ENCODE measurements at places on chromosomes 13 and 19. TPM values are rescaled to one million over a fixed set of nuclear protein-coding genes. Genes with fewer than 3 reads are reported as not detected.

Gene FGF22
- 1.4 TPM for total RNA-seq

Gene PPFIA3
- total RNA-seq = not detected

Gene CARD8
- total RNA-seq = 67.4 TPM

Gene AMER2
- not detected for total RNA-seq

Gene SLC46A3
- total RNA-seq = 6.4 TPM

Gene APLP1
- total RNA-seq = not detected

Gene ZNF738
- total RNA-seq = 48.8 TPM

Gene SIAH3
- total RNA-seq = under 0.01 TPM

Gene SLC15A1
- 2.1 TPM for total RNA-seq

Gene ZNF155
- 14.0 TPM for total RNA-seq

Gene ZFP82
- 0.88 TPM for total RNA-seq

- H3K4me3 ChIP-seq = no peak overlapping the region
- H3K27ac ChIP-seq = no peak overlapping the region
- H3K27me3 ChIP-seq = no peaks in the 10 kb centered on the region
- no peaks in the 10 kb centered on the region for H3K4me1 ChIP-seq
- no peak for DNase-seq
Observed at GRCh38 chr19:31863122-31863521, 482.3 kb upstream of the ZNF507 start.

DNA sequence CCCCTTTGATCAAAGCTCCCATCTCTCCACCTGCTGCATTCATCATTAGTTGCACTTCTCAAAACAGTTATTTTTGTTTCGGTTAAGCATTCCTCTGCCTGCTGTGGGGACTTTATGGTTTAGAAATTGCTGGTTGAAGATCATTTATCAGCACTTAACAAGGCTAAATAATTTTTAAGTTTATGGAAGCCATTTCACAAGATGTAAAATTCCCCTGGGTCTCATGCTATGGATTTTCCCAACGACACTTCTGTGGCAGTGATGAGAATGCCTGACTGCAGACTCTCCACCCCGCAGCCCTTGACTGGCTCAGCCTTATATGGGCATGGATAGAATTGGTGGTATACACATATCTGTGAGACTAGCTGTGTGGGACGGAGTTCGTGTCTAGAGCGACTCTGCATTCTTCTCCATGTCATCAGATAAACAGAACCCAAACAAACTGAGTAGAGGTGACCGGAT, 52.8 kb downstream of the COL4A2 start:
- peaks cover 14% of the 10 kb centered on the region for H3K4me1 ChIP-seq
- H3K4me3 ChIP-seq = no peak overlapping the region
- DNase-seq = no peak
- no peaks in the 10 kb centered on the region for H3K36me3 ChIP-seq
- H3K27me3 ChIP-seq = no peaks in the 10 kb centered on the region

GRCh38 chr13:44379885-44380284, 6.3 kb downstream of the SERP2 start:
- no peak overlapping the region for H3K27ac ChIP-seq
- DNase-seq = no peak
- no peaks in the 10 kb centered on the region for H3K36me3 ChIP-seq
- no peaks in the 10 kb centered on the region for H3K4me1 ChIP-seq
- H3K4me3 ChIP-seq = no peak overlapping the region
- H3K27me3 ChIP-seq = no peaks in the 10 kb centered on the region

DNA sequence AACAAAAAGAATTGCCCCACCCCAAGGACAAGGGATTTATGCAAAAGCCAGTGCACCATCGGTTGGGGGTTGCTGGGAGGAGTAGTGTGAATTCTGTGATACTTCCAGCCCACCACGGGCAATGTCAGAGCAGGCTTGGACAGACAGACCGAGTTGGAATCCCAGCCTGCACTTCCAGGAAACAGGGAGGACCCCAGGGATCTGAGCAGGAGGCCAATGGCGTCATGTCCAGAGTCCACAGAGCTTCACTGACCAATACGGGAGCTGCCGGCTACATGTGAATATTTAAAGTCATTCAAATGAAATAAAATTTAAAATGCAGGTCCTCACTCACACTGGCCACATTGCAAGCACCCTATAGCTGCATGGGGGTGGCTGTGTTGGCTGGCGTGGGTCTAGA, 10.9 kb downstream of the ZNRF4 start:
- H3K27ac ChIP-seq = no peak overlapping the region
- no peaks in the 10 kb centered on the region for H3K36me3 ChIP-seq
- no peaks in the 10 kb centered on the region for H3K27me3 ChIP-seq
- no peaks in the 10 kb centered on the region for H3K4me1 ChIP-seq
- H3K4me3 ChIP-seq = no peak overlapping the region

DNA sequence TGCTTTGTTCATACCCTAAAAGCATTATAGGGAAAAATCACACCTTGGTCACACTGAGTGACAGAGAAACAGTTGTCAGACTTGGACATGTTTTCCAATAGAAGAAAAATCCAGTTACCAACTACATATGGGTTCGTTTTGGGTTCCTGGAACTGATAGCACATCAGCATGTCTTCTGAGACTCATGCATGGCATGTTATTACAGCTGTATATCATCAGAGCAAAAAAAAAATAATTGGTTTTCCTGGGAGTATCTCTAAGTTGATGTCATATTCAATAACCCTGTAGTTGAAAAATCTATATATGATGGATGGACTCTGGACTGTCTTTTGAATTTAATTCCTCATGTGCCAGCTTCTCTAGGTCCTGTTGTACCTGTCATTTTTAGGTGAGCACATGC, 211.6 kb downstream of the DNAJC15 start:
- H3K36me3 ChIP-seq = no peaks in the 10 kb centered on the region

DNA sequence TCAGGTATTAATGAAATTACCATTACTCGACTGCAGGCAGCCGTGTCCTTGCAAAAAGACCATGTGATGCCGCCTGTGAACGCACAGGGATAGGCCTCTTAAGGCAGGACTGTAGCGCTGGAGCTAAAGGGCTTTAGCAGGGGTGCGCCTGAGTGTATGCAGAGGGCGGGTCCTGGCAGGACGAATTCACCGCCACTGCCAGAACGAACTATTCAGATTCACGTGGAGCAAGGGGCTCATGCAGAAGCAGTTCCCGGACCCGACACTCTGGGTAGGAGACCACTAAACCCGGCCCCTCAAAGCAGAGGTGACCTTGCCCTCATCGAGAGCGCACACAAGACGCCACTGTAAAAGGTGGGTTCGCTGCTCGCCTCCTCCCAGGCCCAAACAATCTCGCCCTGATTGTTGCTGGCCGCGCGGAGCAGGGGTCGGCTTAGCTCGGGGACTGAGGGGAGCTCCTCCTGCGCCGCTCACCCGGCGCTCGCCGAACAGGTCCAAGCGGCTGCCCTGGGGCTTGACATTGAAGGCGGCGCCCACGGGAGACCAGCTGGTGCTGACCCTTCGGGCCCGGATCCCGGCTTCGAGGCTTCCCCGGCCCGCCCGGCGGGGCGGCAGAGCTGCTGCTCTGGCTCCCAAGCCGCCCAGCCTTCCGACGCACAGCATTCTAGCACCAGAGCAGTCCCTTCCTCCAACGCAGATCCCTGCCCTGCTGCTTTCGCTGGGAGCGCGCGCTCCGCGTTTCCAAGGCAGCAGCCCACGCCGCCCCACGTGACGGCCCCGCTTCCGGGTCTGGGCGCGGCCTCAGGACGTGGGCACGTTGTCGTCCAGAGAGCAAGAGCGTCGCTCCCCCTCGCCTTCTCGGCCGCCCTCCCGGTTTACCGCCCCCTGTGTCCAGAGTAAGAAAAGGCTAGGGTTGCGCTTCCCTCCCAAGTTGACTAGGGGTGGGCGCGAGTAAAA, at the start of gene MIPEP:
Gene MIPEP, minus strand, starts transcription at position 743 of the 957 bp plus-strand sequence. Its CDS starts 80 bp downstream, at position 663.
- no peaks in the 10 kb centered on the region for H3K27me3 ChIP-seq
- peak within 1 kb of the TSS; percentile 86 for H3K4me3 ChIP-seq
- H3K36me3 ChIP-seq = no peaks in the 10 kb centered on the region
- peak within 1 kb of the TSS; percentile 84 for H3K27ac ChIP-seq

DNA sequence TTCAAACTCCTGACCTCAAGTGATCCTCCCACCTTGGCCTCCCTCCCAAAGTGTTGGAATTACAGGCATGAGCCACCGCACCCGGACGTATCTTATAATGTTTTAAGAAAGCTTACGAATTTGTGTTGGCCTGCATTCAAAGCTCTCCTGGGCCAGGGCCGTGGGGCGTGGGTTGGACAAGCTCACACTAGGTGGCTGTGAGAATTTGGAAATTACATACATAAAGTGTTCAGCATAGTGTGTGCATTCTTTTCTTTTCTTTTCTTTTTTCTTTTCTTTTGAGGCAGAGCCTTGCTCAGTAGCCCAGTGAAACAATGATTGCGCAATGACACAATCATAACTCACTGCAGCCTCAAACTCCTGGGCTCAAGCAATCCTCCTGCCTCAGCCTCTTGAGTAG, 2.6 kb downstream of the ZSWIM4 start:
- no peak overlapping the region for H3K4me3 ChIP-seq
- peaks cover 10% of the 10 kb centered on the region for H3K4me1 ChIP-seq
- DNase-seq = peak; percentile 49
- H3K27me3 ChIP-seq = no peaks in the 10 kb centered on the region
- no peaks in the 10 kb centered on the region for H3K36me3 ChIP-seq

GRCh38 chr19:12681074-12681987, at the start of gene DHPS:
TSS of gene DHPS (minus strand) at chr19:12681880. CDS start at chr19:12681766, 114 bp downstream.
- peak within 1 kb of the TSS; percentile 98 for H3K27ac ChIP-seq
- no peaks in the 10 kb centered on the region for H3K4me1 ChIP-seq
- H3K4me3 ChIP-seq = peak within 1 kb of the TSS; percentile 93
- DNase-seq = peak; percentile 89
- no peaks in the 10 kb centered on the region for H3K27me3 ChIP-seq

DNA sequence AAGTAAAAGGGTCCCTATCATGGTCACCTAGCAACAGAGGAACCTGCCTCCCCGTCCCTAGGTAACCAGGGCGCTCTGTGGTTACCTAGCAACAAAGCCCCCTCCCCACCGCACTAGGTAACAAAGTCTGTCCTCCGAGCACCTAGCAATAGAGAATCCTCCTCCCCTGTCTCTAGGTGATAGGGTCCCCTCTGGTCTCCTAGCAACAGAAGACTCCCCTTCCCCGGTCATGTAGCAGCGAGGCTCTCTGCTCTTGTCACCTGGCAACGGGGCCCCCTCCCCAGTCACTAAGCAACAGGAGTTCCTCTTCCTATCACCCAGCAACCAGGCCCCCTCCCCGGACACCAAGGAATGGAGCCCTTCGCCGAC, 307 bp downstream of the JOSD2 start:
- peak overlapping the region; percentile 59 for H3K4me3 ChIP-seq
- H3K27ac ChIP-seq = peak overlapping the region; percentile 88
- H3K27me3 ChIP-seq = no peaks in the 10 kb centered on the region
- no peak for DNase-seq
- H3K4me1 ChIP-seq = peaks cover 7% of the 10 kb centered on the region

DNA sequence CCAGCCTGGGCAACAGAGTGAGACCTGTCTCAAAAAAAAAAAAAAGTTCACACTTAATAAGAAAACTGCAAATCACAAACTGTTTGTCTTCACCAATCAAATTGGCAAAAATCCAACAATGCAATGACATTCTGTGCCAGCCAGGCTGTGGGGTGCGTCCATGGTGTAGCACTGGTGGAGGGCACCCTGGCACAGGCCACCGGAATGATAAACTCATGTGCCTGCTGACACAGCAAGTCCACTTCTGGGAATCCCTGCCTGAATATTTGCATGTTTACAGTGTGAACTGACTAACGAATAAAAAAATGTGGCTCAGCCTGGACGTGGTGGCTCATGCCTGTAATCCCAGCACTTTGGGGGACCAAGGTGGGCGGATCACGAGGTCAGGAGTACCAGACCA, 1.6 kb upstream of the LRRC25 start:
- no peaks in the 10 kb centered on the region for H3K36me3 ChIP-seq
- no peak overlapping the region for H3K4me3 ChIP-seq
- DNase-seq = no peak
- H3K27me3 ChIP-seq = peaks cover 6% of the 10 kb centered on the region
- H3K27ac ChIP-seq = no peak overlapping the region
- H3K4me1 ChIP-seq = no peaks in the 10 kb centered on the region

DNA sequence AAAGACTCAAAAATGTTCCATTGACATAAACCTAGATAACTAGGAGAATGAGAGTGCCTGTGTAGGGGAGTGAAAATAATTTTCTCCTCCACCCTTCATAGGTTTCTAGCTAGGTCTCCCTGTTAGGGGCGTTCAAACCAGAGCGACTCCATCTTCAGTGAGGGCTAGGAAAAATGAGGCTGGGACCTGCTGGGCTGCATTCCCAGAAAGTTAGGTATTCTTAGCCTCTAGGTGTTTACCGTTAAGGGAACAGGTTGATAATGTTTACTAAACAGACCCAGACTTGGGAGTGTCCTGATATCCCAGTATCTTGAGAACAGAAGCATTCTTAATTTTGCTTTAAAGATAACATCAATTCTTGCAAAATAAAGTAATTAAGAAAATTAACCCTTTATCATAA, 20.1 kb downstream of the PABPC3 start:
- DNase-seq = no peak
- H3K27ac ChIP-seq = no peak overlapping the region
- H3K4me3 ChIP-seq = no peak overlapping the region
- no peaks in the 10 kb centered on the region for H3K27me3 ChIP-seq
- no peaks in the 10 kb centered on the region for H3K36me3 ChIP-seq

GRCh38 chr19:48558018-48558684, 6.2 kb downstream of the SULT2B1 start:
- H3K27ac ChIP-seq = no peak overlapping the region
- peaks cover 5% of the 10 kb centered on the region for H3K4me1 ChIP-seq
- no peak overlapping the region for H3K4me3 ChIP-seq
- H3K27me3 ChIP-seq = no peaks in the 10 kb centered on the region
- no peak for DNase-seq
- no peaks in the 10 kb centered on the region for H3K36me3 ChIP-seq

DNA sequence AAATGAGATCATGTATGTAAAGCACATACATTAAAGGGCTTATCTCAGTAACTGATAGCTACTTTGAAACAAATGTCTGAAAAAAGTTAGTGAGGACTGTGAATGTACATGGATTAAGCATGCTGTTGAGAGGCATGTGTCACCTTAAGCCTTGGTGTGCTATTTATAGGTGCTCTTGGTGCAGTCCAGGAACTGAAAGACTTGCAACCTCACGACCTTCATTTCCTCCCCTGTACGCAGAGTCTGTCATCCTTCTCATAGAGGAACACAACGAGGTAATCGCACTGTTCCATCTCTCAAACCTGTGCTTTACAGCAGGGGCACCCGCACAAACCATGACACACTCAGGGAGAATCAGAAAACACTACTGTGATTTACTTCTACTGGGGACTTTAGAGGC, 65.6 kb downstream of the UFM1 start:
- no peak for DNase-seq
- H3K4me1 ChIP-seq = no peaks in the 10 kb centered on the region
- no peak overlapping the region for H3K27ac ChIP-seq
- no peak overlapping the region for H3K4me3 ChIP-seq
- H3K36me3 ChIP-seq = no peaks in the 10 kb centered on the region

GRCh38 chr19:50729894-50730293, 6.7 kb downstream of the CLEC11A start:
- H3K4me1 ChIP-seq = peaks cover 12% of the 10 kb centered on the region
- DNase-seq = no peak
- H3K27me3 ChIP-seq = no peaks in the 10 kb centered on the region
- H3K4me3 ChIP-seq = no peak overlapping the region
- no peaks in the 10 kb centered on the region for H3K36me3 ChIP-seq
- no peak overlapping the region for H3K27ac ChIP-seq

Measured in uterus (tissue), 4 donors.